ENCODE measurements at places on chromosomes 4 and X. TPM values are rescaled to one million over a fixed set of nuclear protein-coding genes. Genes with fewer than 3 reads are reported as not detected.

DNA sequence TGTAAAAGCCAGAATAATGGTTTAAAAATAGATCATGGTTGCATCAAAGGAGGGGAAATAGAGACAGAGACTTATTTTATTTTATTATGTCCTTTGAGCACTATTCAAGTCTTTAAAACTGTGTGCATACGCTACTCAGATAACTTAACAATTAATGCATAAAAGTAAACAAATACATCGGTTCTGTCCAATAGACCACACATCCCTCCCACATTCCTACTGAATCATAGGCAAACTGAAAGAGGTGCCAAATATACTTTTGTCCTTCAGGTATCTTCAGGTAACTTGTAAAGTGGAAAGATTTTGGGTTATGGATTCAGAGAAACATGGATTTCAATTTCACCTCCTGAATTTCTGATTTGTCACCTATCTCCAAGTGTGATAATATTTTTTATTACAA is 91.3 kb downstream of the SPOCK3 start:
- DNase-seq = no peak

DNA sequence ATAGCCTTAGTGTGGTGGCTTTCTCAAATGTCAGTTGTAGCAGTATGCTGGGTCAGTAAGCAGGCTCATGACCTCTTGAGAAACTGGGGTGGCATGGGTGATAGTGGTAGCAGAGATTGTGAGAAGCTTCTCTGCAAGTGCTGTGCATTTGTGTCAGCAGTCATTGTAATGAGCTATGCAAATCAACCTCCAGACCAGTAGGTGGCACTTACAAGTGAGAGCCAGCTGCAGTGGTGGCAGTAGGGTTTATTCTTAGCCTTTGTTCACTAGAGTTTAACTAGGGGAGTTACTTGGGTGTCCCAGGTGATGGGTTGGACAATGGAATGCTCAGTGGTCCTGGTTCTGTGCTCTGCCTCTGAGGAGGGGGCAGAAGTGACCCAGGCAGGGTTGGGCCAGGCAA is 818.7 kb downstream of the PCDH7 start:
- no peak for DNase-seq

NUDT10 gene
- polyA plus RNA-seq = 7.9 TPM

DNA sequence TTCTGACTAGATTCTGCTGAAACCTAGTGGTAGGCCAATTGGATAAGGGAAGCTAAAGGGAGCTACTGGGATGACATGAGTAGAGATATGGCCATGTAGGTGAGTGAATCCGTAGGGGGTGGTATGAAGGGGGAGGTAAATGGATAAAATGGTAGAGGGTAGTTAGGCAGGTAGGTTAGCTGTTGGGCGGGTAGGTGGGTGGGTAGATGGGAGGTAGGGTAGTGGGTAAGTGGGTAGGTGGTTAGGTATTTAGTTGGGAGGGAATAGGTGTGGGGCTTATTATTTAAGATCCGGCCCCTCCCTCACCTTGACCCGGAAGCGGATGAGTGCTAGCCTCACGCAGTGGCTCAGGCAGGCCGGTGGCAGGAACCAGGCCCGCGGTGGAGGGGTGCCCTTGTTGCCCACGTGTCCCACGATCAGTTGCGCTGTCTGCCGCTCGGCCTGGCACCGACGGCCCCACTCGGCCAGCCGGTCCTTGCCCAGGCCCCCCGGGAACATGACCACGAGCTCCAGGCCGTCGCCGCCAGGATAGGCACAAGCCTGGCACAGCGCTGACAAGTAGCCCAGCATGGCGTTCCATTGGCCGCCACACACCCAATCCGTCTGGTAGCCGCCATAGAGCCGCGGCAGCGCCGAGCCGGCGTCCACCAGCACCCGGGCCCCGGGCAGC is 725 bp downstream of the FAM120C start:
- DNase-seq = peak; percentile 73

USP51 gene
- polyA plus RNA-seq = 10.0 TPM

Data from left lung (tissue), 14 donors.